ENCODE measurements at places on chromosomes 1 and 21. TPM values are rescaled to one million over a fixed set of nuclear protein-coding genes. Genes with fewer than 3 reads are reported as not detected.
A peak's percentile ranks its signal among the peaks of the same experiment; 100 is the strongest.

Gene SMIM1
- total RNA-seq = 2.1 TPM

Gene C1orf141
- total RNA-seq = not detected

Gene PIGR
- total RNA-seq = 10.7 TPM

Gene CASQ1
- not detected for total RNA-seq

DNA sequence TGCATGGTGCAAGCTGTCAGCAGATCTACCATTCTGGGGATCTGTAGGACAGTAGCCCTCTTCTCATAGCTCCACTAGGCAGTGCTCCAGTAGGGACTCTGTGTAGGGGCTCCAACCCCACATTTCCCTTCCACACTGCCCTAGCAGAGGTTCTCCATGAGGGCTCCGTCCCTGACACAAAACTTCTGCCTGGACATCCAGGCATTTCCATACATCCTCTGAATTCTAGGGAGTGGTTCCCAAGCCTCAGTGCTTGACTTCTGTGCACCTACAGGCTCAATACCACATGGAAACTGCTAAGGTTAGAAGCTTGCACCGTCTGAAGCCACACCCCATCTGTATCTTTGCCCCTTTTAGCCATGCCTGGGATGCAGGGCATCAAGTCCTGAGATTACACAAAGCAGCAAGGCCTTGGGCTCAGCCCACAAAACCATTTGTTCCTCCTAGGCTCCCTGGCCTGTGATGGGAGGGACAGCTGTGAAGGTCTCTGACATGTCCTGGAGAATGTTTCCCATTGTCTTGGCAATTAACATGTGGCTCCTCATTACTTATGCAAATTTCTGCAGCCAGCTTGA is 117.0 kb upstream of the NFIA start:
- DNase-seq = no peak

DNA sequence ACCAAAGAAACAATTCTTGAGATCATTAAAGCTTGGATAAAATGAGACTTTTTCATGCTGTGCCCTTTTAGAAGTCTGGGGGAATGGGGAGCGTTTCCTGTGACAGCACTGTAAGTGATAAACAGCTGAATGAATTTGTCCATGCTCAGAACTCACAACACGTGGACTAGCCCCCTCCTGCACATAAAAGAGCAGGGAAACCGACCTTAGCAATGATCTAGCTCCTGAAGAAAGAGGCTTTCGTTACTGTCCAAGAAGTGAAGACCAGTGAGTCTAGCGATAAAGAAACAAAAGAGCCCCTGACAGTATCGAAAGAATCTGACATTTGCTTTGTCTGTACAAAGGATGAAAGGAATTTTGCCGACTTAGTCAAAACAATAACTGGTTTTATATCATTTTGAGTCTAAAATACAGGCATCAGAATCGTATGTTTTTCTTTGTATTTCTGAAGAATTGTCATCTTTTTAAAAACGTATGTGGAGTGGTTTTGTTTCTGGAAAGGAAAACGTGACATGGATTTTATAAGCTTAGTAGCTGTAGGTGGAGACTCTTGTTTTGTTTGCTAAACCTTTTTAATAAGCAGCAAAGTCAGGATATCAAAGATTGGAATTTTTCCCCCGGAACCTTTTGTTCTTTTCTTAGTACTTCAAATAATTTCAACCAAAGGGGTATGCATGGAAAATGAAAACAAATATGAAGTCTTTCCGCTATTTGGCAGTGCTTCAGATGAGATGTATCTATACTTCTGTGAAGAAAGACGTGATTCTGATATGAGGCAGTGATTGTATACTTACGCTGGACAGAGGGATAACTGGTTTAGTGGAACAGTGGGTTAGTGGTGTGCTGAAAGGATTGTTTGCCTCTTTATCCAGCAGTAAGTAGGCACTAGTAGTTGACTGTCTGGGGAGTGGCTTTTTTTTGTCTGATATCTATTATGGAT is 61.0 kb downstream of the MAST2 start:
- DNase-seq = peak; percentile 17

DNA sequence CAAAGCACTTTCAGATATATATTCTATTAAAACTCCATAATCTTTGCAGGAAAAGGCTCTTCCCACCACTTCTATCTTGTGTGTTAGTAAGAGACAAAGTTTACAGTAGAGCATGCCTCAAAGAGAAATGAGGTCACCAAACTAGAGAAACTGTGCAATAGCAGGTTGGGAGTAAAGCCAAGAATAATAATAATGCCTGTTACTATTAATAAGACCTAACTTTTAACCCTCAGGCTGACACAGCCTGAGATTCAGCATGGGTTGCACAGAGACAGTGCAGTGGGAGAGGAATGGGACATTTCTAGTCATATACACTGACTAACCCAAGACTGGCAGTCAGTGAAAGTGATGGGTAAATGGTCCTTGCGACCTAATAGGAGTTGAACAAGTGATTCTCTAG is 320.2 kb upstream of the NFIA start:
- DNase-seq = peak; percentile 22

DNA sequence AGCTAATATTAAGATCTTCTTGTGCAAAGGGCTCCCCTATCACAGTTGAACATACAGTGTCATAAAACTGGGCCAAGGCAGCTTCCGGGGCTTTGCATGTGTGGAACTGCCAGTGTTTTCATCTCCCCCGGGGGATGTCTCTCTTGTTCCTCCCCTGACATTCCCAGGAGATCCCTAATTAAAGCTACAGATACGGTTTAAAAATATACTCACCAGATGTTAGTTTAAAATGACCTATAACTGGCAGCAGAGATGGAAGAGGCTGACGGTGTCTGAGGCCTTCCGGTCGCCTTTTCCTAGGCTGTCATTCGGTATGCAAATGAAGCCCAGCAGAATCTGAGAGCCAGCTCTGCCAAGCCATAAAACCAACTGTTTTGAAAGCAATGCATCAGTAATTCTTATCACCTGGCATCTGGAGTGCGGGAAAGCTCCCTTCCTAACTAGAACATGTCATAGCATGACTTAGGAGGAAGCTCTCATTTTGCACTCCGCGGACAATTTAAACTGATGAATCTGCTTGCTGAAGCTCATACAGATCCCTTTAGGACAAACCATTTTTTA is 436.5 kb upstream of the VAMP3 start:
- peak; percentile 88 for DNase-seq

DNA sequence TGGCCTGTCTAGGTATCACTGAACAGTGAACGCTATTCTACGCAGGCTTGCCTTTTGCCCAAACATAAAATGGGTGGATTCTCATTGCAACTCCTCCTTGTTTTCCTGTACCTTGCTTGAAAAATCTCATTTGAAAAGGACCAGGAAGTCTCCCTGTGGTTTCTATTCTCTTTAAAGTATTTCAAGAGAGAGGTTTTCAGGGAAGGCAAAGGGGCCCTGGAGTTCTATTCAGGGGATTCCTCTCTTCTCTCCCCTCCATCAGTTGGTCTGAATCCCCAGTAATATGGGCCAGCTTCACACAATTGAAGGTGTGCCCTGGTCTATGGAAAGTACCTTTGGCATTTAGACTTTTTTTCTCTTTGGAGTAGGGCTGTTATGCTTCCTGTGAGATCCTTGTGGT is 311.3 kb downstream of the RGS7 start:
- DNase-seq = no peak
